ENCODE measurements at places on chromosomes 13 and 19. TPM values are rescaled to one million over a fixed set of nuclear protein-coding genes. Genes with fewer than 3 reads are reported as not detected.

GRCh38 chr19:13150187-13150930 lies at the start of the genes IER2 and STX10:
Gene IER2, plus strand, starts transcription at chr19:13150411. Its CDS starts 2,776 bp downstream, at chr19:13153187.
Gene STX10, minus strand, starts transcription at chr19:13150375. Its CDS starts 202 bp downstream, at chr19:13150173.
- no peaks in the 10 kb centered on the region for H3K4me1 ChIP-seq
- no peaks in the 10 kb centered on the region for H3K27me3 ChIP-seq
- peak within 1 kb of the TSS; percentile 99 for H3K4me3 ChIP-seq
- H3K36me3 ChIP-seq: no peaks in the 10 kb centered on the region

DNA sequence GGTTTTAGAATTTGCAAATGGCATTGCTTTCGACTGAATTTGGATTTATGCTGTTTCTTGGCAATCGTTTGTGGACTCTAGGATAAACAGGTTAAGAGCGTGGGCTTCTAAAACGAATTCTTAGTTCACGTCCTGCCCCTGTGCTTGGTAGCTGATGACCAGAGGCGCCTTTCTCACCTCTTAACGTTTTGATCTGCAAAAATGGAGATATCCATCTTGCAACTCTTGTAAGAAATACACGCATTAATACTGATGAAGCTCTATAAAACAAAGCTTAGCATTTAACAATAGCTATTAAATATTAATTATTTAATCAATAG lies 580 bp upstream of the KATNAL1 start:
- H3K27me3 ChIP-seq: no peaks in the 10 kb centered on the region
- DNase-seq: no peak
- H3K27ac ChIP-seq: no peak overlapping the region
- no peaks in the 10 kb centered on the region for H3K4me1 ChIP-seq

DNA sequence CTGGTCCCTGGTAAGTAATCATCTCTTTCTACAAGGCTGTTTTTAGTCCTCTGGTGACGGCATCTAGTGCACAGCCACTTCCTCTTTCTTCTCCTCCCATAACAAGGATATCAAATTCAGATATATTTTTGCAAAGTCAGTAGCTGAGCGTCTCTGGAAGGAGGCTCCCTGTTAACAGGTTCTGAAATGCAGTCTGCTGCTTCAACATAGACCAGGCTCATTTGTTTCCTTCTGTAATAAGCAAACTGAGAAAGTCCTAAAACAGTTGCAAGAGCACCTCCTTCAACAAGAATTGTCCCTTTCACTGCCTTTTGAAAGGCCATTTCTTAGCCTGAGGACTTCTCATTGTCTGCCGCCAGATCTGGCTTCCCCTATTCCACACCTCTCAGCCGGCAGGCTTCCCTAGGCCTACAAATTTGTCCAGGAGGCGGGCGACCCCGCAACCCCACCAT lies 7.4 kb upstream of the ZSCAN5A start:
- no peak for DNase-seq
- H3K4me1 ChIP-seq: no peaks in the 10 kb centered on the region
- no peak overlapping the region for H3K4me3 ChIP-seq
- no peak overlapping the region for H3K27ac ChIP-seq
- no peaks in the 10 kb centered on the region for H3K27me3 ChIP-seq

DNA sequence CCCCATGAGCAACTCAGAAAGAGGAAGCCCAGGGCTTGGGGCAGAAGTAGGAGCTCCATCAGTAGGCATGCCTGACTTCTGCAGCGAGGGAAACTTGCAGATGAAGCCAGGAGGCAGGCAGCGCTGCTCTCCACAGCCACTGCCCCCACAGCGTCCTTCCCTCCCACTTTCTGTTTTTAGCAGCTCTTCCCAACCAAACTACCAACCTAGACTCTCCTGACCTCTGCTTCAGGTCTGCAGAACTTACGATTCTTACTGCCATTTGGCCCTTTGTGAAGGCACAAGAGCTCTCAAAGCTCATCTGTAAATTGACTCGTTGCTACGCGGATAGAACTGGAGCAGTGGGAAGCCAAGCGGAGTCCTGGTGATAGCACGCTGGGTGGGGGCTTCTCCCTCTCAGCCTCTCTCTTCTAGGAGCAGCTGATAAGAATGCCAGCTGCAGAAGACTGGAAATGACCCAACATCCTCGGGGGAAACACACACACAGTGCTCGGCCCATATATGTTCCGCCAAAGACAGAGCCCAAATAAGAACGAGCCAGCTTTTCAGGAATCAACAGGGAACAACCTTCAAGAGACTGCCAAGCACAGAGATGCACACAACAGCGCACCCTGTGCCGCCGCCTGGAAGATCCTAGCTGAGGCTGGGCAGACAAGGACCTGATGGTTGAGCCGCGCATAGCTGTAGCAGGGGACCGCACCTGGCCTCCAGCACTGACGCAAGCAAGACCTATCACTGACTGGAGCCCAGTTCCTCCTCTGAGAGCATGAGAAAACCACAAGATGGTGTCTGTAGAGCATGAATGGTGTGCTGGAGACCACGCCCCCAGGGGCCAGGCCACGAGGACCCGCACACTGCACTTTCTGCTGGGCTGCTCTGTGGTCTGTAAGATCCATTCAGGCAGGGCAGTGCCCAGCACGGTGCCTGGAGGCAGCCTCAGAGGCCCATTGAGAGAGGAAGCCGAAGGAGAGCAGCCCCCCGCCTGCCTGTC lies 15.9 kb upstream of the SLC35E1 start:
- H3K27me3 ChIP-seq: no peaks in the 10 kb centered on the region
- H3K4me1 ChIP-seq: peaks cover 27% of the 10 kb centered on the region
- H3K36me3 ChIP-seq: no peaks in the 10 kb centered on the region
- DNase-seq: no peak
- no peak overlapping the region for H3K27ac ChIP-seq

PLEKHA4 gene
- total RNA-seq: 5.2 TPM

All from endodermal cell (in vitro differentiated cells).